T-cell (primary cell): ENCODE measurements at places on chromosomes 4 and X.

- H3K4me3 ChIP-seq, result no peak overlapping the region
- no peaks in the 10 kb centered on the region for H3K27me3 ChIP-seq
These were observed 325.0 kb downstream of the ARHGAP10 start for GRCh38 chr4:148056879-148057278.

GRCh38 chr4:6474053-6474568, 1.7 kb upstream of the PPP2R2C start:
- no peak for DNase-seq
- H3K27me3 ChIP-seq, result peaks cover 68% of the 10 kb centered on the region
- H3K4me3 ChIP-seq, result no peak overlapping the region
- peaks cover 9% of the 10 kb centered on the region for H3K4me1 ChIP-seq
- H3K36me3 ChIP-seq, result no peaks in the 10 kb centered on the region

DNA sequence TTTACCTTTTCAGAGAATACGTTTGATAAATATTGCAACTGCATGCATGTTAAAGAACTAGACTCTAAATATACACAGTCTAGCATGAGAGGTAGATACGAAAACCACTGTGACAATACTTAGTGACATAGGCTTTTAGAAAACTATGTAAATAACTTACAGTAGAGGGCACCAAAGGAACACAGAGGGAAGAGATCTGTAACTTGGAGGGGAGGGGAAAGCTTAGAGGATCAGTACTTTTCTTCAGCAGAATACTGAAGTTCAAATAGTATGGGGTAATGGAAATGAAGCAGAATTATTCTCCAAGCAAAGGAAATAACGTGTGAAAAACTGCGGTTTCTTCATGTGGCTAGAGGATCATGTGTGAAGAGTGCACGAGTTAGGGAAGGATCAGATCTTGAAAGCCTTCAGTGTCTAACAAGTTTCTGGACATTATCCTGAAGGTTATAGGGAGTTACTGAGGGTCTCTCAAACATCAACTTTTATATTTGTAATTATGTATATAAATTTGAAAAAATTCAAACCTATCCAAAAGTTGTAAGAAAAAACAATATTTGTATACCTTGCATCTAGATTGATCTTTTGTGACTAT, 264.3 kb downstream of the NPFFR2 start:
- no peaks in the 10 kb centered on the region for H3K27me3 ChIP-seq
- H3K27ac ChIP-seq, result no peak overlapping the region
- no peaks in the 10 kb centered on the region for H3K4me1 ChIP-seq
- H3K4me3 ChIP-seq, result no peak overlapping the region

DNA sequence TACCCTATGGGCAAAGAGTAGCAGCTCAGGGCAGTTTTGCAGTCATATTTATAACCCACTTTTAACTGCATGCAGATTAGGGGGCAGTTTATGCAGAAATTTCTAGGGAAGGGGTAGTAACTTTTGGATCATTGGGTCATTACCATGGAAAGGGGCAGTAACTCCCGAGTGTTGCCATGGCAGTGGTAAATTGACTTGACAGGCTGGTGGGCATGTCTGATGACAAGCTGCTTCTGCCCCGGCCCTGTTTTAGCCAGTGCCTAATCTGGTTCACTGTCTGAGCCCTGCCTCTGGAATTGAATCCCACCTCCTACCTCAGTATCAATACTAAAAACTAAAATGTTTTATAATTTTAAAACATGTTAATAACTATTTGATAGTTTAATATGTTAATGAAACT, 362.1 kb upstream of the ATOH1 start:
- H3K27me3 ChIP-seq, result no peaks in the 10 kb centered on the region
- no peak for DNase-seq
- no peak overlapping the region for H3K4me3 ChIP-seq

GRCh38 chr4:30462445-30463090, 257.6 kb upstream of the PCDH7 start:
- no peaks in the 10 kb centered on the region for H3K4me1 ChIP-seq
- no peak overlapping the region for H3K27ac ChIP-seq
- no peak for DNase-seq
- H3K36me3 ChIP-seq, result no peaks in the 10 kb centered on the region

DNA sequence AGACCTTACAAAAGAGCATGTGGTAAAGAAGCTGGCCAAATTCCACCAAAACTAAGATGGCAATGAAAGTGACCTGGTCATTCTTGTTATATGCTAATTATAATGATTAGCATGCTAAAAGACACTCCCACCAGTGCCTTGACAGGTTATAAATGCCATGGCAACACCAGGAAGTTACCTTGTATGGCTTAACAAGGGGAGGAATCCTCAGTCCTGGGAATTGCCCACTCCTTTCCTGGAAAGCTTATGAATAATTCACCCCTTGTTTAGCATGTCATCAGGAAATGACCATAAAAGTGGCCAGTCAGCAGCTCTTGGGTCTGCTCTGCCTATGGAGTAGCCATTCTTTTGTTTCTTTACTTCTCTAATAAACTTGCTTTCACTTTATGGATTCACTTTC, 87.9 kb downstream of the UPRT start:
- H3K36me3 ChIP-seq, result no peaks in the 10 kb centered on the region
- DNase-seq, result no peak
- no peak overlapping the region for H3K4me3 ChIP-seq
- H3K4me1 ChIP-seq, result no peaks in the 10 kb centered on the region
- no peak overlapping the region for H3K27ac ChIP-seq

- no peaks in the 10 kb centered on the region for H3K4me1 ChIP-seq
- H3K27ac ChIP-seq, result no peak overlapping the region
- no peaks in the 10 kb centered on the region for H3K36me3 ChIP-seq
- DNase-seq, result no peak
- H3K4me3 ChIP-seq, result no peak overlapping the region
These were observed 145.2 kb downstream of the PDHA2 start for GRCh38 chr4:95985051-95985450.
